ENCODE measurements at places on chromosomes 6 and 20.

- DNase-seq: no peak
These were observed 133.8 kb downstream of the VEGFA start for GRCh38 chr6:43903739-43904290.

- DNase-seq: no peak
These were observed 971.1 kb upstream of the MAN1A1 start for GRCh38 chr6:120320481-120321162.

GRCh38 chr20:19750101-19750606 lies 7.9 kb upstream of the RIN2 start:
- DNase-seq: no peak

DNA sequence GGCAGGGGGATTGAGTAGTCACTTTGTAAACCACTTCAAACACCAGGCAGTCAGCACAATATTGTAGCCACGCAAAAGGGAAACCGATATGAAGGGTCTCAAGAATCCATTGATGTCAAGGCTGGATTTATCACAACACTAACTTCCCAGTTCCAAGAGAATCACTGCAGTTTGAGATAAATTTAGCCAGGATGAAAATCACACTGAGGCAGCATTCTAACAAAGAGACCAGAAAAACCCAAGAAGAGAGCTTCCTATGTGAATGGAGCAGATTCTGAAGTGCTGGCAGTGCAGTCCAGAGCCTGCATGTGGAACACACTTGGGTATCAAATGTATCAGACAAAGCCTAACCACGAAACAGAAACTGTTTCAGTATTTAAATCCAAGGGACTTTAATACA lies 84.6 kb downstream of the KIF16B start:
- DNase-seq: no peak

- no peak for DNase-seq
These were observed 123.0 kb downstream of the FARS2 start for GRCh38 chr6:5384276-5384675.

GRCh38 chr20:63829945-63830835 lies 874 bp downstream of the ZBTB46 start:
- no peak for DNase-seq

GRCh38 chr6:167738386-167738785 lies 88.3 kb upstream of the AFDN start:
- DNase-seq: no peak

DNA sequence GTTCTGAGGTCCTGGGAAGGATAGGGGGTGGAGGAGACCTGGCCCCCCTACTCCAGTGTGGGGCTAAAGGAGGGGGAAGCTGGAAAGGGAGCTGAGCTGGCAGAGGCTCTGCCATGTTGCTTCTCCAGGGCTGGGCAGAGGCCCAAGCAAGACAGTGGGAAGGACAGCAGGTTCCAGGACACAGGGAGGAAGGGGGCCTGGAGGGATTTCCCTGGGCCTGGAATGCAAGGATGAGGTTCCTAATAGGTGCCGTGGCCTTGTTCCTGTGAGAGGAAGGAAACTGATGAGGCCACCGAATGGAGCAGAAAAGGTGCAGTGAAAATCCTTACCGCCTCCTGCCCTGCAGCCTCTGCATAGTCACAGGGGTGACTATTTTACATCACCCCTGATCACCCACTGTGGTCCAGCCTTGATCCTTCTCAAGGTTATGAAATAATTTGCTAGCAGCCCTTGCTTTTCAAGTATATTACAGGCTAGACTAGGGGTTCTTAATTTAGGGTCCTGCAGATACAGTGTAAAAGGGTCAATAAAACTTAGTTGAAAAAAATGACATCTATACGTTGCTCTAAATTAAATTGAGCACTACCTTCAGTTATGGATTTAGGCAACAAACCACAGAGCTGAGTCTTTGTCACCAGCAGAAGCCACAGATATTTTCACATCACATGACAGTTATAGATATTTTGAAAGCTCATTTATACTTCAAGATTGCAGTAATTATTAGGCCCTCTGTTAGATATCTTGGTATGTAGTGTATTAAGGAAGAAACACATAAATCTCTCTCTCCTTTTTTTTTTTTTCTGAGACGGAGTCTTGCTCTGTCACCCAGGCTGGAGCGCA lies 45.7 kb upstream of the RNF24 start:
- no peak for DNase-seq

GRCh38 chr6:37882724-37883413 lies 63.3 kb downstream of the ZFAND3 start:
- no peak for DNase-seq

GRCh38 chr6:111922454-111923297 lies 49.4 kb upstream of the FYN start:
- no peak for DNase-seq

GRCh38 chr20:22825076-22825475 lies 210.0 kb upstream of the SSTR4 start:
- DNase-seq: no peak

DNA sequence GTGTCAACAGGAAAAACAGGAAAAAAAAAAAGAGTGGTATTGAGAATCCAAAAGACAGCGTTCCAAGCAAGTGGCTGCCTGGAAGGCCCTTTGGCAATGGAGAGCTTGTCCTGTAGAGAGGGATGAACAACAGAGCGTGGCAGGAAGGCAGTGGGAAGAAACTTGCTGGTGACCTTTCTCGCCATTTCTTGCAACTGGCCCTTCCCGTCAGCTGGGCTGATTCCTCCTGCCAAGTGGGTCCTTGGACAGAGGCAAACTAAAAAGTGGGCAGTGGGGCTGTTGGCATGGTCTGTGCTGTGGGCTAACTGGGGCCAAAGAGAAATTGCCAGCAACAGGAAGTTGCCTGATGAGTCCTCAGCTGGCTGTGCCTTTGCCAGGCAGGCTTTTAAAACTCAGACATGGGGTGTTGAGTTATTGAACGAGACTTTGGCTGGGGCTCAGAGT lies 43.9 kb upstream of the CLDN20 start:
- DNase-seq: no peak

- no peak for DNase-seq
These were observed 87.1 kb downstream of the INSM1 start for GRCh38 chr20:20454850-20455627.

DNA sequence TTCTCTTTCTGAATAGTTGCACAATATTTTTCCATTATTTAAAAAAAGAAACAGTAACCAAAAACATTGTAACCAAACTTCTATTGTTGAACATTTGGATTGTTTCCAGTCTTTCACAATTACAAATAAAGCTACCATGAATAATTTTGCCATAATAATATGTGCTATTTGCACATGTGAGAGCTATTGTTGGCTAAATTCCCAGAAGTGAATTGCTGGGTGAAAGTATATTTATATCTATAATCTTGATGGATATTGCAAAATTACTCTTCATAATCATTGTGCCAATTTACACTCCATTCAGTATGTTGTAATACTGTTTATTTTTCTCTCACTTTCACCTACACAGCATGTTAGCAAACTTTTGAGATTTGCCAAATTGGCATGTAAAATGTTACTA lies 36.6 kb upstream of the SLC22A16 start:
- no peak for DNase-seq

DNA sequence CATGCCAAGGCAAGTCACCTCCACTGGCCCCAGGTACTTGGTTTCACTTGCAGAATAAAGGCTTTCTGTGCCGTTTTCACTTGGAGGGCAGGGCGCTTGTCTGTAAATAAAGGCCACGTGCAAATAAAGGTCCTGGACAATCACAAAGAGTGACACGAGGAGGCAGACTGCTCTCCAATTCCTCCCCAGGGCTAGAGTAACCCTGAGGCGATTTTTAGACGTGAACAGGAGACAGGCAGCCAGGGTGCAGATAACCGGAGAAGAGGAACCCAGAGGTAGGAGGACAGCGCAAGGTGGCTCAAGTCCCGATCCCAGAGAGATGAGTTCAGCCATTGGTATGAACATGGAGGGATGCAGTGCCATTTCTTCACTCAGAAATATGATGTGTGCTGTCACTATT lies 327.4 kb downstream of the KIF16B start:
- DNase-seq: no peak

DNA sequence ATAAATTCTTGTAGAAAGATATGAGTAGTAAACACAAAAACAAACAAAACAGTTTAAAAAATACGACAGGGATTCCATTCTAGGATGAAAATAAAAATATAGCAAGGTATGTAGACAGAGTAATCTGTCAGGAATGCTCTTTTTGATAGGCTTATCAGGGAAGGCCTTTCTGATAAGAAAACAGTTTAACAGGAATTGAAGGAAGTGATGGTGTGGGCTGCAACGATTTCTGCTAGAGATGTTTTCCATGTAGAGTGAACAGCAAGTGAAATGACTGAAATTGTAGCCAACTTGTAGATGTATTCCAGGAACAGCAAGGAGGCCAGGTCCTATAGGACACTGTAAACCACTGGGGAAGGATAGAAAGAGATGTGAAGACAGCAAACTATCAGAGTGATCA lies 689.7 kb upstream of the GJE1 start:
- no peak for DNase-seq

DNA sequence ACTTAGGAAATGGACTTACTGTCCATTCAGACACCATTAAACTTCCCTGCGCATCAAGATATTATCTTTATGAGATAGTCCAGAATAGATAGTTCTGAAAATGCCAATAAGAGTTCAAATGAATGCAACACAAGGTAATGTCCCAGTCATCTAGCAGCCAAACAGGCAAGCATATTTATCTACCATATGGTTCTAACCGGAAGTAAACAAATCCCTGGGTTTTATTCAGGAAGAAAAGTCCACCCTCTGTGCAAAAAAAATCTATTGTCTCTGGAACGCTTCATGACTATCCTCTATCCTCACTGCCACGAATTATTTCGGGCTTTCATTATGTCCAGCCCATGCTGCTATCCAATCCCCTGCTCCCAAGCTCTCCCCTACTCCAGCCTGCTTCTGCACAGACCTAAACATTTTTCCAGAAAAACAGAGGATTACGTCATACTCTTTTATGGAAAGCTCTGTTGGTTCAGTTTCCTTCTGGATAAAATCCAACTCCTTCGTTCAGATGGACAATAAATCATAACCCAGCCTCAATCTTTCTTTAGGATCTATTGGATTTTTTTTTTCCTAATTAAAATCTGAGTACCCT lies 11.4 kb downstream of the PPIL6 start:
- DNase-seq: no peak

GRCh38 chr20:8043687-8044282 lies 24.2 kb upstream of the TMX4 start:
- no peak for DNase-seq

GRCh38 chr20:17698384-17698783 lies 1.4 kb upstream of the BANF2 start:
- no peak for DNase-seq

DNA sequence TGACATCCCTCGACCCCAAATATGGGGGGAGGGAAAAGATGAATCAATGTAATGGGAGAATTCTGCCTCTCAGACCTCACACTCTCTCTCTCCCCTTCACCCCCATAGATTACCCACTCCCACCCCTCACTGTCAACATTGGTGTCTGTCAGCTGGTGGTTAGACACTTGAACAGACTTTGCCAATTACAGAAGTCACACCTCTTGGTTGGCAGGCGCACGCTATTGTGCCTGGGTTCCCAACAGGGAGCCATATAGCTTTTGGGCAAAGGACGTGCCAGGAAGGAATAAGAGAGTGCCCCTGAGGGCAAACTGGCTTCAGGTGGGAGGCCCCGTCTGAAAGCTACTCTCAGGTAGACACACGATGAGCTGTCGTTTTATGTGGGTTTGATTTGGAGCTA lies 54.1 kb upstream of the FYN start:
- no peak for DNase-seq

GRCh38 chr20:23180451-23180921 lies 94.4 kb upstream of the CD93 start:
- DNase-seq: no peak

- DNase-seq: no peak
These were observed 89.9 kb upstream of the ECI2 start for GRCh38 chr6:4225161-4225872.

DNA sequence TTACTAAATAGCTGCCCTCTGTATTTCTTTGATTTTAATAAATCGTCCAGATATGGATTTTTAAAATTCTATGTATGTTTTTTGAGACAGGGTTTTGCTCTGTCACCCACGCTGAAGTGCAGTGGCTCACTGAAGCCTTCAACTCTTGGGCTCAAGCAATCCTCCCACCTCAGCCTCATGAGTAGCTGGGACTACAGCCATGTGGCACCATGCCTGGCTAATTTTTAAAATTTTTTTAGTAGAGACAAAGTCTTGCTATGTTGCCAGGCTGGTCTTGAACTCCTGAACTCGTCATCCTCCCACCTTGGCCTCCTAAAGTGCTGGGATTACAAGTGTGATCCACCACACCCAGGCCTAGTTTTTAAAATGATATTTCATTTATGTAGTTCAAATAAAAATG lies 47.4 kb upstream of the DDR1 start:
- no peak for DNase-seq

- DNase-seq: peak; percentile 32
These were observed 731 bp downstream of the MAK start for GRCh38 chr6:10837622-10837994.

DNA sequence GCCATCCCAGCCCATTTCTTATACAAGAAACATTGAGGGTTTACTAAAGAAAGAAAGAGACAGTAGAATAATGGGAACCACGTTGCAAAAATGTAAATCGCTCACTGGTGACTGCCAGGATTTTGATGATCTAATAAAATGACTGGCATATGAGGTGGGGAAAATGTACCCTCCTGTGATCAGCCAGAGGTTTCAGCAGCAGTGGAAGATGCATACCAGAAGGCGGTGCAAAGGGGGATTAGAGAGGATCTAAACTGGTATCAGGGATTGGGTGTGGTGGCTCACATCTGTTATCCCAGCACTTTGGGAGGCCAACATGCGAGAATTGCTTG lies 60.8 kb upstream of the DDR1 start:
- DNase-seq: no peak

GRCh38 chr20:43720007-43720406 lies 6.8 kb downstream of the GTSF1L start:
- no peak for DNase-seq

DNA sequence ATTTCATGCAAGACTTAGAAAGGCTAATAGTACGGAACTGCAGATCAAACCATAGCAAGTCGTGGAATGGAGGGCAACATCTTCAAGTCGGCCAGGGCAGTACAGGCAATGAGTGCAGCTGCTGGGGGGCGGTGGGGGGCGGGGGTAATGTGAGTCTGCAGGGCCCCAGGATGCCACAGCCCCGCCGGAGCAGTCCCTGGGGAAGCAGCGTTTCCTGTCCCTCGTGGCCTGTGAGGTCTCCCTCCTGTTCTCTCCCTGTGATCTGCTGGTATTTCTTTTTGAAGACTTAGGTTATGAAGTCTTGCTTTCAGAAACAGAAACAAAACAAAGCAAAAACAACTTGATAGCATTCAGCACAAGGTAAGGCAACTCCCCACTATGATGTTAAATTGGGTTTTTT lies 351.9 kb downstream of the FOXA2 start:
- no peak for DNase-seq
